T-helper 17 cell (primary cell): ENCODE measurements at places on chromosomes 4 and X.
A peak's percentile ranks its signal among the peaks of the same experiment; 100 is the strongest.

DNA sequence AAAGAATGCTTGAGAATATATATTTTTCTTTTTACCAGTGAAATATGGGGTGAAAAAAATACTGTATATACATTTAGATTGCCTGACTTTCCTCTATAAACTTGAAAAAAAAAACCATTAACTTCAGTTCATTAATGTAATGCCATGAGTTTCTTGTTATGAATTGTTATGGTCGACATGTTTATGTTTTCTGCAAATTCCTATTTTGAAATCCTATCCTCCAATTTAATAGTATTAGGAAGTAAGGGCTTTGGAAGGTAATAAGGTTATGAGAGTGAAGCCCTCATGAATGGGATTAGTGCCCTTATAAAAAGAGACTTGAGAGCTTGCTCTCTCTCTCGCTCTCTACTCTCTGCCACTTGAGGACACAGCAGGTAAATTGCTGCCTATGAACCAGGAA lies 211.4 kb downstream of the LDB2 start:
- no peak for DNase-seq

- DNase-seq, result no peak
These were observed 140.6 kb downstream of the TBL1X start for GRCh38 chrX:9605484-9605883.

DNA sequence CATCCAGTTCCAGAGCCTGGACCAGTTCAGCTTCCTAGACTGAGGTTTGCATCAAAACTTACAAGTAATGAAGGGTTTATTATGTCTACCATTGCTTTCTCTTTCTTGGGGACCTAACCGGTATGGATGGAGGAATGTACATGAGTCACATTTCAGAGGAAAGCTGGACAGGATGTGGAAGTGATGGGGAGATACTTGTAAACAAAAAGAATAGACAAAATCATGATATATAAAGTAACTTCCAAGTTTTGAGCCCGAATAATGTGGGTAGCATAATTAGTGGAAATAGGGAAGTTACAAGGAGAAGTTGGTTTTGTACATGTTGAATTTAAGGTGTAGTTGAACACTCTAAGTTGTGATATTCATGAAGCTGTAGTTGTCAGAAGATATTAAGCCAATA lies 15.0 kb downstream of the FNIP2 start:
- no peak for DNase-seq

DNA sequence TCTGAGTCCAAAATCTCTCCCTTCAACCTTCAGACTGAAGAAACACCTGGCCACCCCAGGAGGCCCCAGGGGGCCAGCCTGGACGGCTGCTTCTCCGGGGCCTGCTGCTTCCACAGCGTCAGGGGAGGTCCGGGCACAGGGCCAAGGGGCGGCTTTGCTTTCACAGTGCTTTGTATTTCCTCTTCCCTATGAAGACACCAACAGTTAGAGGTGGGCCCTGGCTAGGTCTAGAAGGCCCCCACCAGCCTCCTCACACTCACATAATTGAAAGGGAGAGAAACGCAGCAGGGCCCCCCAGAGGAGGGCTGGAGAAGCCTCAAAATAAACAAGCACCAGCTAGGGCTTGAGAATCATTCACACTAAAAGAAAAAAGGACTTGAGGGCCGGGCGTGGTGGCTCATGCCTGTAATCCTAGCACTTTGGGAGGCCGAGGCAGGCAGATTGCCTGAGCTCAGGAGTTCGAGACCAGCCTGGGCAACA lies 17.8 kb downstream of the SCD5 start:
- no peak for DNase-seq

DNA sequence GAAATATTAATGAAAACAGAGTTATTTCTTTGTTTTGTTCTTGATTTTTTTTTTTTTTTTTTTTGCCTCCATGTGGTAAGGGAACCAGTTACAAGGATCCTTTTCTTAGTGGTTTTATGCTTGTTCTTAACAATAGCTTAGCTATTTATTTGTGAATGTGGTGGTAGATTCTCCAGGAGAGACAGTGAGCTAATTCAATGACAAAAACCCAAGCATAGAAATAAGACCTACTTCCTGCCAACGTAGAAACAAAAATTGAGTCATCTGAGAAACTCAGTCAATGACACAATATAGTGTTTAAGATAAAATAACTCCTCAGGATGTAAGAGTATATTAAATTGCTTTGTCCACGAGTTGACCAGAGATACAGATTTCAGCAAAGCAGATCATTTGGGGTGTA lies 863.8 kb upstream of the PABPC4L start:
- no peak for DNase-seq

DNA sequence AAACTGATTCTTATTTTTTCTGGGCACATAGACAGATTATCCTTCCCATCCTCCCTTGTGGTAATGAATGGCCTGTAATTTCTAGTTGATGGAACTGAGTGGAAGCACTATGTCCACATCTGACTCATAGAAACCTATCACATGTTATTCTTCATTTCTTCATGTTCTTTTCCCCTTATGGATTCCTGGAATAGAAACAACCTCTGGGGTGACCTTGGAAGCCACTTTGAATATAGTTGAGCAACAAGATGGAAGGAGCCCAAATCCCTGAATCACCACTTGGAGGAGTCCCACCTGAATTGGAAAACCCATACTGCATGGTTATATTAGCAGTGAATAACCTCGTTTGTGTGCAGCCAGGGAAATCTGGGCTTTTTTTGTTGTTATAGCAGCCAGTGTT lies 137.8 kb downstream of the MID1IP1 start:
- no peak for DNase-seq

DNA sequence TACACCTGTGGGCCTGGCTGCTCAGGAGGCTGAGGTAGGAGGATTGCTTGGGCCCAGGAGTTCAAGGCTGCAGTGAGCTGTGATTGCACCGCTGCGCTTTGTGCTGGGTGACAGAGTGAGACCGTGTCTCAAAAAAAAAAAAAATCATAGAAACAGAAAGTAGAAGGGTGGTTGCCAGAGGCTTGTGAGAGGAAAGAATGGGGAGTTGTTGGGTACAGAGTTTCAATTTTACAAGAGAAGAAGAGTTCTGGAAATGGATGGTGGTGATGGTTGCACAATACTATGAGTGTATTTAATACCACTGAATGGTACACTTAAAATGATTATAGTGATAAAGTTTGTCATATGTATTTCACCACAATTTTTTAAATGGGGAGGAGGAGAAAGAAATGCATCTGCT lies 10.2 kb upstream of the GLOD5 start:
- no peak for DNase-seq

- no peak for DNase-seq
These were observed 118.5 kb downstream of the PLS3 start for GRCh38 chrX:115679460-115679859.

DNA sequence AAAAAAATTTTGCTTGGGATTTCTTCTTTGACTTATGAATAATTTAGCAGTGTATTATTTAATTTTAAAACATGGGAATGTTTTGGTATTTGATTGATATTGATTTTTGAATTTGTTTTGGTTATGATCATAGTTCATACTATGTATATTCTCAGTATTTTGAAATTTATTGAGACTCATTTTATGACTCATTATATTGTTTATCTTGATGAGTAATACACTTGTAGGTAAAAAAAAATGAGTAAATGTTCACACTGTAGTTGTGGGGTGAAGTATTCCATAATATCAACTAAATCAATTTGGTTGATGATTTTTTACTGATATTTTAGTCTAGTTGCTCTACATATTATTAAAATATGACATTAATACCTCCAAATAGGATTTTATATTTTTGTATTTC lies 1142.2 kb downstream of the ADGRL3 start:
- no peak for DNase-seq

DNA sequence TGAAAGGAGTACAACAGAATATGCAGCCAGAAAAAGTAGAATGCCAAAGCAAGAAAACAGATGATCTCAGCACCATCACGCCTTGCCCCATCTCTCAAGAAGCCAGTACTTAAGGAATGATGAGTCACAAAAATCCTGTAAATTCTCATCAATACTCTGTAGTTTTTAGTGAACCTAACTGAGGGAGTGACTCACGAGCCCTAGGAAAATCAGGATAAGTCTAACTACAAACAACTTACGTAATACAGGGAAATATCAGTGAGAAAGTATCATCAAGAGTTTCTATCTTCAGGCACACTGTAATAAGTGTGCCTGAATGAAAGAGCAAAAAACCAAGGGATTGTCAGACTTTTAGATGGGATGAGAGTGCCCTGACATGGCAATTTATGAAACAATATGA lies 644.4 kb downstream of the STPG2 start:
- DNase-seq, result no peak

DNA sequence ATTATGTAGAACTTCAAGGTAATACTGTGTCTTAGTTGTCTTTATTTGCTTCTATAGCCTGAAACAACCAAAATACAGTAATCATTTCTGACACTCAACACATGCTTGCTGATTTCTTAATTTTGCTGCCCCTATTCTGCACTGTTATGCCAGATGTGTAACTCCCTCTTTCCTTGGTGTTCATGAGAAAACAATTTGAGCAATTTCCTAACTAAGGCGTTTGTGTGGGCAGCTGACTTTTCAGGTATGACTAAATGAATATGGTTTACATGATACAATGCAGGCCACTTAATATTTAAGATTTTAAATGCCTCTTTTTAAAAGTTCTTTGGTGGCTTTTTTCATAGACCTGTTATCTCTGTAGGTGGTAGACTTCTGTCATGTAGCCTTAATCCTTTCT lies 46.1 kb upstream of the CENPE start:
- DNase-seq, result no peak

- no peak for DNase-seq
These were observed 112.0 kb upstream of the TBL1X start for GRCh38 chrX:9352694-9353411.

- DNase-seq, result no peak
These were observed 1.2 kb downstream of the IRS4 start for GRCh38 chrX:108735091-108735678.

DNA sequence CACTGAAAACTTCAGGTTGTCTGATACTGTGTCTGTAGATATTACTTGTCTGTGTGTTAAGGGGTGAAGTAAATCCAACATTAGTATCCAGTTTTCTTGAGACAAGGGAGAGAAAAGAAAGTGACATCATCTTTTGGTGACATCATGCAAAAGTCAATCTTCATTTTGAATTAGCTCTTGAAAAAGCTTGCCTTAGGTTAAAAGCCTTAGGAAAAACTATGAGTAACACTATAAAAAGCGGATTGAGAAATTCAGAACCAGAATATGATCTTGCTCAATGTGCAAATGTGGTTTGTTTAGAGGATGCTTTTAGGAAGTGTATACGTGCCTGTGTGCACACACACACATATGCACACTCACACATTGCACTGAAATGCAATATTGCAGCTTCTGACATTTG lies 345.8 kb upstream of the CASK start:
- no peak for DNase-seq

DNA sequence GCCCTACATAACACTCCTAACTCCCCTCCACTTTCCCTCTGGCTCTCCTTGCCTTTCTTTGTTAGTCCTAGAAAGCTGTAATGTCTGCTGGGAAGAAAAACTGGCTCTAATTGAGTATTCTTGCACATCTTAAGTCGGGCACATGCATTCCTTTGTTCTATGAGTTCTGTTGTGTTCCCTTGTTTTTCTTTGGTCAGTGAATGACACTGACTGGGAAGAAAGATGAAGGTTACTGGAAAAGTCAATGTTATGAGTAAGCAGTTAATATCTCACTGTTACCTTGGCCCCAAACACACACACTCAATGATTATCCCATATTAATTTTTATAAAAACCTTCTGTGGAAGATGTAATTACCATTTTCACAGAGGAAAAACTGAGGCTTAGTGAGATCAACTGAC lies 215.9 kb downstream of the SOWAHB start:
- no peak for DNase-seq

DNA sequence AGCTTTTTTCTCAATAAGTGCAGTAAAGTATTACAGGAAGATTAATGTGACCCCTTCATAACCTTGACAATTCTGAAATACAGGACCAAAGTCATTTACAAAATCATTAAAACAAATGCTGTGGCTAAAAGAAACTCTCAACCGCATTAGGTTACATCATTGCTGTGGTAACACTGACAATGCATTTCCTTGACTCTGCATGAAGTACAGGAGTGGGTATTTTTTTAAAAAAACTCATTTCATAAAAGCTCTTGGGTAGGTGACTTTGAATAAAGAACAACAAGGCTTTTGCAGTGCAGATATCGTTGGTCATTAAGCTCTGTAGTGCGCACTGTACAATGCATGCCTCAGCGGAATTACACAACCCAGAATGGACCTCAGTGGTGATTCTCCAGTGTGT lies 23.4 kb upstream of the XK start:
- no peak for DNase-seq

DNA sequence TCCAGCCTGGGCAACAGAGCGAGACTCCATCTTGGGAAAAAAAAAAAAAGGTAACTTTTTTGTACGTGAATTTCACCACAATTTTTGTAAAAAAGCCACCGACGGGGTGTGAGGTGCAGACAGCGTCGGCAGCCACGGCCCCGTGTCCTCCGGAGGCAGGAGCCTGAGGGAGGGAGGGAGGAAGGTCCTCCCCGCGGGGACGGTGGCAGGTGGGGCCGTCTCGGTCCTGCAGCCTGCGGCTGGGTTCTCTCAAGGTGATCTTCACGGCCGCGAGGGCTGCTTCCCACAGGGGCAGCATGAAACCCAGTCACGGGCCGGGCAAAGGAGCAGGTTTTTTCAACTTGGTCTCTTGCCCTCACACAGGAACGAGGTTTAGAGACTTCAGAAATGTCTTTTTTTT lies 14.0 kb downstream of the PLCXD1 start:
- DNase-seq, result no peak

DNA sequence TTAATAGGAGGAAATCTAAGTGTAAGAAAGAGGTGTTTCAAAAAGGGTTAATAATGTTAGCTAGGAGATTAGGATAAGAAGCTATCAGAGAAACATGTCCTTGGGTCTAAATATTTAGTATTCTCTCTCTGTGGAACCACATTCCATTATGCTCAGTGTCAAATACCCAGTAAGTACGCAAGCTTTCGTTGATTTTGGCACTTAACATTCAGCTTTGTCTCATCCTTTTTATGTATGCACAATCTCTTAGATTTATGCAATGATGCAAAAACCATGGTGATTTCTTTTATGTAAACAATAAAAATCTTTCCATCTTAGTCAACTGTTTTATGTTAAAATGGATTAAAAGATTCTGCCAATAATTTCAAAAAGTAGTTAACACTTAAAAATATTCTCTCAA lies 129.2 kb downstream of the KLHL13 start:
- no peak for DNase-seq

GRCh38 chrX:150365051-150365989 lies 2.2 kb downstream of the MAMLD1 start:
- DNase-seq, result peak; percentile 44

DNA sequence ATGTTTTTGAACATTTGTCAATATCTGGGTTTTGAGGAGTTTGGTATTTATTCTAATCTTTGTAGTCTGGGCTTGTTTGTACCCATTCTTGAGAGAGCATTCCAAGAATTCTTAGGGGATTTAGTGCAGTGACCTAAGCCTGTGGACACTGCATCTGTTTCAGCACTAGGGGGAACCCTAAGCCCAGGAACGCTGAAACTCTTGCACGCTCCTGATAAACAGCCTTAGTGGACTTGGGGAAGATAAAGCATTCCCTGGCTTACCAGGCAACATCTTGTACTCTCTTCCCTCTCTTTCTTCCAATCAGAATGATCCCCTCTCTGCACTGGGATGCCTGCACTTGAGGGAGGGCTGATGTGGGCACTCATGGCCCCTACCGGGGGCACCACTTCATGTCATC lies 654.9 kb upstream of the HTR2C start:
- DNase-seq, result no peak
